CD14-positive monocyte (primary cell): ENCODE measurements at places on chromosomes 6 and 20. TPM values are rescaled to one million over a fixed set of nuclear protein-coding genes. Genes with fewer than 3 reads are reported as not detected.

The CENPW gene
- polyA plus RNA-seq: 1.5 and 3.8 TPM in 2 replicates

DNA sequence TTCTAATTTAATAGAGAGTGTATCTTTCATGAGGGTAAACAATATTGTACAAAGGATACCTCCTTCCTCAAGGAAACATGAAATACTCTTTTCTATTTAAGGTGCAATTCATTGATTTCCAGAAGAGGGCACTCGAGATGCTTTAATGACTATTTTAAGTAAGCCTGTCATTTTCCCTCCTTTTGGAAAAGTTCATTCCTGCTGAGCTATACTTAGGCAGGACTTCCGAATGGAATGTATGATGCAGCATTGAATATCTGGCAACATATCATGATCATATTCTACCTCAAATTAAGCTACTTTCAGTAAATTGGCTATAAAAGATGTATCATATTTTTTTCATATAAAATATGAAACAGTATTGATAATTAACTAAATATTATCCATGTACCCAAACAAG lies 5.0 kb downstream of the DST start:
- peak; percentile 11 for DNase-seq

DNA sequence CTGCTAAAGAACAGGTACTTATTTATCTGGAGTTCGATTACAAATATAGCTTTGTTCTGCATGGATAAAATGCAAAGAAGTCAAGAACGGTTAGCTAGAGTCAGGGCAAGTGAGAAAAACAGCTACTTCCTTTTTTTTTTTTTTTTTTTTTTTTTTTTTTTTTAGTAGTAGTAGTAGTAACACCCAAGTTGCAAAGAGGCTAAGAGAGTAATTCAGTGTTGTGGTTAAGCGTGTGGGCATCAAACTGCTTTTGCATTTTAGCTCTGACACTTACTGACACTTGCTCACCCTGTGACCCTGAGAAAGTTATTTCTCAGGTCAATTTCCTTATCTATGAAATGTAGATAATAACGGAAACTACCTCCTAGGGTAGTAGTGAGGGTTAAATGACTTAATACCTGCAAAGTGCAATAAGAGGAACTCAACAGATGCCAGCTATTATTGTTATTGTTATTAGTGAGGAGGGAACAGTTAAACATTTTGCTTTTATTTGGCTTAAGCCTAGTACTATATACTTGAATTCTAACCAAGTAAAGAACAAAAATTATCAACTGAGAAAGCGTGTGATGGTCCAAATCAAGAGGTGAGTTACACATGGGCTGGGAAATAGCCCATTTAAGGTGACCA lies 86.7 kb upstream of the BACH2 start:
- no peak for DNase-seq

DNA sequence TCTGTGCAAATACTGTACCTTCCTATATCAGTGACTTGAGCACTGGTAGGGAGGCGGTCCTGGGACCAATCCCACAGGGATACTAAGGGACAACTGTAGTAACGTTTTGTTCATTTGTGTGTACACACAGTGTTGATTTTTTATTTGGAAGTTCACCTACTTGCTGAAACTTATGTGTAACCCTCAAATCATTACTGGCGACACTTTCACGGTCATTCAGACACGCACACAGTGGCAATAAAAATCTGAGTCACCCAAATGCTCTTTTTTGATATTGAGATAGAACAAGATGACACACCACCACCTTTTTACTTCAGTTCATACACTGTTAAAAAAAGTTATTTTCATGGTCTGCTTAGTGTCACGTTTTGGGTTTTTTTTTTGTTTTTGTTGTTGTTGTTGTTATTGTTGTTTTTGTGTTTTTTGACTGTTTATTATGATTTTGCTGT lies 79.8 kb downstream of the QKI start:
- DNase-seq: no peak

DNA sequence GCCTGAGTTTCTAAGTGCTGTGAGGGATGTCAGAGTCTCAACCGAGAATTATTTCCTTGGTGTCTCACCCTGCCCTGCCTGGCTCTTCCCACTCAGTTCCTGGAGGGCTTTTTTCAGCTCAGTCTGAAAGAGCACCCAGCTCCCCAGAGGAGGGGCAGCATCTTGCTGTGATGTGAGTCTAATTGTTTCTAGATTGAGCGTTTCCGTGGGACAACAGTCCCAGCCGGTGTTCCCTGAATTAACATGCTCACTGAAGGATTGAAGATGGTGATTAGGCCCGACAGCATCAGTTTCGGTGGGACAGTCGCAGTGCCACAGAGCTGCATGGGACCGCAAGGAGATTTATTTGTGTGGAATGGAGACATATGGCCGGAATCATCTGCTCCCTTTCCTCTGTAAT lies 587.6 kb downstream of the DHX35 start:
- no peak for DNase-seq

- no peak for DNase-seq
These were observed 291.9 kb downstream of the PLCB1 start for GRCh38 chr20:8424010-8424409.

DNA sequence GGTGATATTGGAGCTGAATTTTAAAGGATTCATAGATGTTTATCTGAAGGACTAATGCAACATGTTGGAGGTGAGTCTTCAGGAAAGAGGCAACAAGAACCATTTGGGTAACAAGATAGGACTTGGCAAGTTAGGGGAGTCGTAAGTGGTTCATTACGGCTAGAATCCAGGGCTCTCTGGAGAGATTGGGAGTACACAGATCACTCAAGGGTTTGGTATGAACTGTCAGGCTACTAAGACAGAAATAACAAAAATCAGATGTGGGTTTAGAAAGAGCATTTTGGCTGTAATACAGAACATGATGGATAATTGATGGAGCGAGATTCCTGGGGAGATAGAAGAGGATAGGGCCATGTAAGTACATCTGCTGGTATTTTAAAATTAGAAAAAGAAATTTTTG lies 86.3 kb upstream of the ESR1 start:
- DNase-seq: no peak

DNA sequence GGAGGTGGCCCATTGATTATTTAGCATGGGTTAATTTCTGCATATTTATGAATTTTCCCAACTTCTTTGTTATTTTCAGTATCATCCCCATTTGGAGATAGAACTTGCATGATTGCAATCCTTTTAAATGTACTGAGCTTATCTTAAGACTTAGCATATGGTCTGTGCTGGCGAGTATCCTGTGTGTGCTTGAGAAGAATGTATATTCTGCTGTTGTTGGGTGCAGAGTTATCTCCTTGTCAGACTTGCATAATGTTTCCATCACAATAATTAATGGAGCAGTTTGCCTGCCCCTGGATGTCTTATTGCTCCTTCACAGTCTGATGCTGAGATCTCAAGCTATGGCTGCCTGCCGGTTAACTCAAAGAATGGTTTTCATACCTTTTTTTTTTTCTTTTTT lies 112.6 kb downstream of the CDYL start:
- DNase-seq: no peak

- no peak for DNase-seq
These were observed 2.9 kb downstream of the EGFL8 start for GRCh38 chr6:32167154-32167760.
